ENCODE measurements at places on chromosomes 3 and 15. TPM values are rescaled to one million over a fixed set of nuclear protein-coding genes. Genes with fewer than 3 reads are reported as not detected.

CCDC39 gene
- polyA plus RNA-seq = not detected

NOX5 gene
- polyA plus RNA-seq = 0.19 TPM

DPPA4 gene
- polyA plus RNA-seq = not detected

SNTN gene
- not detected for polyA plus RNA-seq

SNRPA1 gene
- polyA plus RNA-seq = 40.0 TPM

SAMMSON gene
- polyA plus RNA-seq = not detected

KCNAB1 gene
- polyA plus RNA-seq = 1.7 TPM
